ENCODE measurements at places on chromosomes 1 and 21.
A peak's percentile ranks its signal among the peaks of the same experiment; 100 is the strongest.

DNA sequence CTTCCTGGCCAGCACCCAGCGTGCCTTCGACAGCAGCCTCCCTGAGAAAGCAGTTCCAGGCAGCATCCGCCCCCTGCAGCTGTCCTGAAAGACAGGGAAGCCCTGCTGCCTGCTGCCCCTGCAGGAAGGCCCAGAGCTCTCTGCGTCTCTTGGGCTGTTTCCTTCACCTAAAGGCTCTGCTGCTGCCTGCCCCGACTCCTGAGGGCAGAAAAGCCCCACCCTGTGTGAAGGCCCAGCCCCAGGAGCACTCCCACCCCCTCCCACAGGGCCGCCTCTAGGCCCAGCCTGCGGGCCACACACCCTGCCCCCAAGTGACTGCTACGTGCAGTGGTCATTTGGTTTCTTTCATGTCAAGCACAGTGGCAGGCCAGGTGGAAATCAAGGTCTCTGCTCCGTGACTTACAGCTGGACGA is 12.4 kb downstream of the RIPK4 start:
- DNase-seq, result no peak

- no peak for DNase-seq
These were observed 47.6 kb upstream of the ATF3 start for GRCh38 chr1:212560933-212561460.

DNA sequence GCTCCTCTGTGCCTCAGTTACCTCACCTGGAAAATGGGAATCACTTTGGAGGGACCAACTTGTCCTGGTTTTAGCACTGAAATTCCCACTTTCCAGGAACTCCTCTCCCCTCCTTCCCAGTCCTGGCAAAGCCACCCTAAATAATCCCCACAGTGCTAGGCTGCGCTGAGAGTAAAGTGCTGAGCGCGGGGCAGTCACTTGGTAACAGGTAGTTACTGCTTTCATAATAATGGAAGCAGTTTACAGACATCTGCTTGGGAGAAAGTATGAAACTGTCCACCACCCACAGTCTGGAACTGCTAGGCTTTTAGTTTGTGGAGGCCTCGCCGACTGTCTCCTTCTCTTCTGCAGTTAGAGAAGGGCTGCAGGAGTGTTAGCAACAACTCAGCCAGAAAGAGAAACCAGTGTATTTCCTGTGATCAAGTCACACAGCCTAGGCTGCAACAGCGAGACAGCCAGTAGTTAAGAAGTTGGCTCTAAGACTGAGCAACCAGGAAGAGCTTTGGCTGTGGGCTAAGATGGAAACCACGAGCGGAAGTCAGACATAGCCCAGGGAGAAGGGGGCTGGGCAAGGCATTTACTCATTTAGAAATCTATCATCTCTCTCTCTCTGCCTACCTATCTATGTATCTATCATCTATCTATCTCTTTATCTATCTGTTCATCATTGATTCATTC is 30.8 kb upstream of the ABCG1 start:
- DNase-seq, result no peak

GRCh38 chr21:45630066-45630694 is 13.3 kb upstream of the PCBP3 start:
- DNase-seq, result no peak

DNA sequence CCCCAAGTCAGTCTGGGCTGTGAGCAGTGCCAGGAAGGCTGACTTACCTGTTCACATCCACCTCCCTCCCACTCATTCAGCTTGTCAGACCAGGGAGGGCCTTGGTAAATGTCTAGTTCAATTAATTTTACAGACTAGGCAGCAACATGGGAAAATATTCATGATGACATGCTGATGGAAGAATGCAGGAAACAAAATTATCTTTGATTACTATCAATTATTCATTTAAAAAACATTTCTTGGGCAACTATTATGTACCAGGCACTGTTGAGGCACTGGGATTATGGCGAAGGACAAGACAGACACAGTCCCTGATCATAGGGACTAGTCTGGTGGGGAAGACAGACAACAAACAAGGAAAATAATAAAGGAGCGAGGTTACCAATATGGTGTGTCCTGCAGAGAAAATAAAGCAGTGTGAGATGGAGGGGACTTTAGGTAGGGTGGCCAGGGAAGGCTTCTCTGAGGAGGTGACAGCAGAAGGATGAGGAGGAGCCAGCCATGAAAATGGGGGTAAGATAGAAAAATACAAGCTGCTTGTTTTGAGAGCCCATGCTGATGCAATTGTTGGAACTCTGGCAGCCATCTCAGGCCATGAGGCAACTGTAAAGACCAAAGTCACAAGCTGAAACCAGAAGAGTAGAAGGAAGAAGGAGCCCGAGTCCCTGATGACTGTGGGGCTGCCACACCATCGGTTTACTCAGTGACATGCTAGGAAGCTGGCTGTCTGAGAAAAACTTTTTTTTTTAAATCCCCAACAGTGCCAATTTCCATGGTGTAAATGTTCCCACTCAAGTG is 14.0 kb downstream of the TRIM62 start:
- no peak for DNase-seq

DNA sequence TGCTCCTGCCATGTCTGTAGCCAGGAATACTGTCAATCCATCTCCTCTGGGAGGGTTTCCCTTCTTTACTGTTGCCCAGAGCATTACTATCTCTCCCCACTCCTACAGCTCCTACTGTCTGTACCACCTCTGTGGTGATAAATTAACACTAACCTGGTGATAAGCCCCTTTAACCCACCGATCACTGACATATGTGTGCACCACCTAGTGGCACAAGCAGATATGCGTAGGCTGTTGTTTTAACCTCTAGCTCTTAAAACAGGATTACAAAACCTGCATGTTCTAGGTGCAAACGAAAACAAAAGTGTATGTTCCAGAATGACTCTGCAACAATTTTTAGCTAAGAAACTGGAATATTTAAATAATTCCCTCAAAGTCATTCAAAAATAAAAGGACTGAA is 93.9 kb upstream of the BEND5 start:
- DNase-seq, result peak; percentile 9

DNA sequence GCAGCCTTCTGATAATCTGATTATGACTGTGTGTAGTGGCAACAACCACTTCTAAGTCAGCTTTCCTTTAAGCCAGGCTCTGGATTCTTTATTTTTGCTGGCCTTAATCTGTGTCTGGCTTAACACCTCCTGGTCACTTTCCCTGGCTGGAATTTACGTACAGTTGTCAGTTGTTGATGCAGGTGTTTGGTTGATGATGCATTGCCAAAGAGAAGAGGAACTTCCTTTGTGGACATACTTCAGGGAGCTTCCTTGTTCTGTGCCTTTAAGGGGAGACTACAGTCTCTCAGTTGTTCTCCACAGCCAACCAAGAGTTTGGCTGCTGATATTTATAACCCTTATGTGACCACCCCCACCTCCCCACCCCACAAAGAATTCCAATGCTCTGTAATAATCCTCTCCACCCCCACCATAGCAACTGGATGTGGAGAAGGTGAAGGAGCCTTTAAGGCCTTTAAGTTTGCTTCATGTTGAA is 96.0 kb upstream of the BMP8A start:
- no peak for DNase-seq

DNA sequence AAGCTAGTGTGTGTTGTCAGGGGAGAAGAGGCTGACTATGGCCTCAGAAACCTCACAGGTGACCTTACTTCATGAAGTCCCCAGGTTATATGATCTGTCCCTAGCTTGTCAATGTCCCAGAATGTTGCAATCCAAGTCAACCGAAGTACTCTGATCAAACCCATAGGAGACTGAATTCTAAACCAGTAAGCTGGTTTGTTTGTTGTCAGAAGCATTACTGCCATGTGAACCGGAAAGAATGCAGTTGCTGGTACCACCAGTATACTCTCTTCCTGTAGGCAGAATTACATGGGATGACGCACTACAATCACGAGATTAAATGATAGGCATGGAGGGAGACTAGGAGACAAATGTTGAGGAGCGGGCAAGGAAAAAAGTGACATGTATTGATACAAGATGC is 26.1 kb upstream of the MAN1A2 start:
- no peak for DNase-seq

DNA sequence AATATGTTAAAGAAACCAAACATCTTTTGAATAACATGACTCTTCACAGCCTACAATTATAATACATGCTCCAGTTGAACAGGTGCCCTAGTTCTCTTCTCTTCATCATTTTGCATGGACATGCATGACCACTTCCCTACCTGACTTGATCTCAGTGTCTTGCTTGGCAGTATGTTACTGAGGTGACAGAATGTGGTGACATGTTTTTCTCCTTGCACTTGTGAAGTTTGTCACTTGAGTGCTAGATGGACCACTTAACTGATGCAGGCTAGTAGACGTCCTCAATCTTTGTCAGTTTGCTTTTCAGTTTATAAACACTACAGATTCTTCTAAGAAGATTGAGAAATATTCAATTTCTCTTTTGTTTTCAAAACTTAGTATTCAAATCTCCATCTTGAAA is 10.1 kb upstream of the KRTAP13-2 start:
- DNase-seq, result no peak

DNA sequence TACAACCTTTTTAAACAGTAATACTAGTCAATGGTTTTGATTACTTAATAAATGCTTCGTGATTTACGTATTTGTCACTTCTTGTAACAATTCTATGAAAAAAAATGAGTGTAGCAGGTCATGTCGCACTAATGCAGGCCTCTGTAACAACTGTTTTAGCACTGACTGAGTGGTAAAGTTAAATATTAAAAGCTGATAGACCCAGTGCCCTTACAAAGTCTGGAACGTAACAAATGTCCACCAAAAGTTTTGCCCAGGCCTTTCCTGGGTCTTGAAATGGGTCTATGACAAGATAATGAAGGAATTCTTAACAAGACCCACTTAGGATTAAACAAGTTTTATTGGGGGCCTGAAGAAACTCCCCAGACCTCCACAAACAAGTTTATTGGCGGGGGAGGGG is 304.6 kb upstream of the DEPDC1 start:
- no peak for DNase-seq

DNA sequence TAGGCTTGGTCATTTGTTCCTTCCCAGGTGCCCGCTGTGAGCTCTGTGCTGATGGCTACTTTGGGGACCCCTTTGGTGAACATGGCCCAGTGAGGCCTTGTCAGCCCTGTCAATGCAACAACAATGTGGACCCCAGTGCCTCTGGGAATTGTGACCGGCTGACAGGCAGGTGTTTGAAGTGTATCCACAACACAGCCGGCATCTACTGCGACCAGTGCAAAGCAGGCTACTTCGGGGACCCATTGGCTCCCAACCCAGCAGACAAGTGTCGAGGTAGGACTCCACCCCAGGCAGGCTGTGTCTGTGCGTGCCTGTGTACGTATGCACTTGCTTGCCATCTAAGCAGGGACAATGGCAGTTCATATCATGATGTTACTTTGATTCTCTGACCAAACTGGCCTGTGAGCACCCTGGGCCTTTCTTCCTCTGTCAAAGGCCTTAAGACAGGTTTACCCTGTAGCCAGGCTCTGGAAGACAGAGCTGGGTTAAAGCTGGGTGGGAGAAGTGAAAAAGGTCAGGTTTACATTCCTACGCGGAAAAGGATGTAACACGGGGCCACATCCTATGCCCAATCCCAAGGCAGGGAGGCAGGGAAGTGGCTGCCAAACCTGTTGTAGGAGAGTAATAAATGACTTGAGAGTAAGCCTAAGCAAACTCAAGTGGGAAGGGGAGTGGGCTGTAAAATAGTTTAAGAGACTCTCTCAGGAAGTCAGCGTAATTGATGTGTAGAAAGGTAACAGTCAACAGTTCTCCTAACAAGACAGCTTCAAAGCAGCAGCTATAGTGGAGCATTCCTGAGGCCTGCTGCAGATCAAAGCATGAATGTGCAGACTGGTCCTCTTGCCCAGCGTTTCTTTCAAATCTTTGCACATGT is 42.5 kb downstream of the LAMC2 start:
- DNase-seq, result no peak

GRCh38 chr1:212118167-212118871 is 82.8 kb downstream of the DTL start:
- DNase-seq, result no peak

- no peak for DNase-seq
These were observed 99.6 kb downstream of the EIF4G3 start for GRCh38 chr1:21077085-21077484.

GRCh38 chr1:213977486-213977842 is 10.3 kb upstream of the PROX1 start:
- DNase-seq, result no peak
